ENCODE measurements at places on chromosomes 6 and 20.

- no peak for DNase-seq
Measured at GRCh38 chr6:150528648-150529285, 70.9 kb upstream of the PLEKHG1 start.

- peak; percentile 16 for DNase-seq
Measured at GRCh38 chr6:152404936-152405595, 232.1 kb downstream of the SYNE1 start.

DNA sequence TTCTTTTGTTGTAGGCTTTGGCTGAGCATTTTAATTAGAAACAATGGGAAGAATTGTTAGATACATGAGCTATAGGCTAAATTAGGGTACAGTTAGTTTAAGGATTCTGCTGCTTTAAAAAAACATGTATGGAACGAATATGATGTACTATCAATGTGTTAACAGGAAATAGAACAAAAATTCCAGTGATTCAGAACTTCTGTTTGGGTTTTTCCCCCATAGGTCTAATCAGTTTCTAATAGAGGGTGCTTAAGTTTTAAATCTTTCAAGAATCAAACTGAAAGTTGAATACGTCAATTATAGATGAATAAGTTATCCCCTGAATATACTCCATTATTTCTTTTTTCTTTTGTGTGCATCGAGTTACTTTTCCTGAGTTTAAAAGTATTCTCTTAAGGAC lies 1.9 kb downstream of the TAB2 start:
- peak; percentile 51 for DNase-seq

DNA sequence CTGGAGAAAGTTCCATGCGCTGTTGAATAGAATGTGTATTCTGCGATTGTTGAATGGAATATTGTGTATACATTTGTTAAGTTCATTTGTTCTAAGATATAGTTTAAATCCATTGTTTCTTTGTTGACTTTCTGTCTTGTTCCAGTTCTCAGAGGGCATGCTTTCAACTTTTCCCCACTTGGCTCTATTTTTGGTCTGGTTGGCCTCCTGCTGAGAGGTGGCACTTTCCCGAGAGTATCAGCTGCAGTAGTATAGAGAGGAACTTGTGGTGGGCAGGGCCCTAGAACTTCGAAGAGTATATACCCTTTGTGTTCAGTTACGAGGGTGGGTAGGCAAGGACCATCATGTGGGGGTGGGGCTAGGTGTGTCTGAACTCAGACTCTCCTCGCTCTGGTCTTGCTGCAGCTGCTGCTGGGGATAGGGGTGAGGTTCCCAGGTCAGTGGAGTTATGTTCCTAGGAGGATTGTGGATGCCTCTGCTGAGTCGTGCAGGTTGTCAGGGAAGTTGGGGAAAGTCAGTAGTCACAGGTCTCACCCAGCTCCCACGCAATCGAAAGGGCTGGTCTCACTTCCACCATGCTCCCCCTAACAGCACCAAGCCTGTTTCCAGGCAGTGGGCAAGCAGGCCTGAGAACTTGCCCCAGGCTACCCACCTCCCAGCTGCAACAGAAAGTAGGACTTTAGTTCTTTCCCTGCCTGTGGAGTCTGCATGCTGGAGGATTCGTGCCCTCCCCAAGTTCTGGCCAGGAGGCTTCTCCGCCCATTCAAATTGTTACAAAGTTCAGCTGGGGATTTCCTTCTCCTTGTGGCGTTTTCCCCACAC lies 118.9 kb upstream of the SSTR4 start:
- DNase-seq: no peak

- DNase-seq: no peak
Measured at GRCh38 chr6:27541933-27542297, 69.0 kb upstream of the ZNF184 start.

GRCh38 chr6:84273048-84273809 lies 45.8 kb upstream of the CEP162 start:
- DNase-seq: no peak

GRCh38 chr6:35141007-35141655 lies at the start of gene TCP11:
Gene TCP11, minus strand, starts transcription at chr6:35141339. Its CDS starts 469 bp downstream, at chr6:35140870.
- DNase-seq: no peak

DNA sequence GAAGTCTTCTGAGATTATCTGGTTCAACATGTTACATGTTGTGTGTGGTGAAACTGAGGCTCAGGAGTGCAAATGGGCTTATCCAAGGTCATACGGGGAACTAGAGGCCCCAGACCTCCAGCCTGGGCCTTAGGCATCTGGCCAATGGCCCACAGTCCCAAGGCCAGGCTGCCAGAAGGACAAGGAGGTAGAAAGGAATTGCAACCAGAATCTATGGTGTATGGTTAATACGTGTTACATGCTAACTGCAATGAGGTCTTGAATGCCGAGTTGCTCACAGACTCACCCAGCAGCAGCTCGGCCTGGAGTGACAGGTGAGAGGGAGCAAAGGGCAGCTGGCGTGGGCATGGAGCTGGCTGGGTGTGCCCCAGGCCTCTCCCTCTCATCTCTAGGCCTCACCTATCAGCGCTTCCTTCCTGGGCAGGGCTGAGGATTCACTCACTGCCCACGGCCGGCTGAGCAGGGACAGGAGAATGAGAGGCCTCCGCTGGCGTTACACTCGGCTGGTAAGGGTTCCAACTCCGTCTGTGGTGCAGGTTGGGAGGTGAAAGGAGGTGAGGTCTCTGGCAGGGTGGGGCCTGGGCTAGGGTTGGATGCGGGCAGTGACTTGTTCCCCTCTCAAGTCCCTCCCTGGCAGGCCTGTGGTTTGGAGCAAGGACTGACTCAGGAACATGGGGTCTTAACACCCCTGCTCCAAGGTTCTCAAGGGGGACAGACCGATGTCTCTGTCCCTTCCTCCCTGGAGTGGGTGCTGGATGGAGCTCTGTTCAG lies at the start of gene TLDC2:
TLDC2 (plus strand) TSS at position 437 of the 771 bp plus-strand sequence; CDS start at position 474, 37 bp downstream.
- DNase-seq: no peak

DNA sequence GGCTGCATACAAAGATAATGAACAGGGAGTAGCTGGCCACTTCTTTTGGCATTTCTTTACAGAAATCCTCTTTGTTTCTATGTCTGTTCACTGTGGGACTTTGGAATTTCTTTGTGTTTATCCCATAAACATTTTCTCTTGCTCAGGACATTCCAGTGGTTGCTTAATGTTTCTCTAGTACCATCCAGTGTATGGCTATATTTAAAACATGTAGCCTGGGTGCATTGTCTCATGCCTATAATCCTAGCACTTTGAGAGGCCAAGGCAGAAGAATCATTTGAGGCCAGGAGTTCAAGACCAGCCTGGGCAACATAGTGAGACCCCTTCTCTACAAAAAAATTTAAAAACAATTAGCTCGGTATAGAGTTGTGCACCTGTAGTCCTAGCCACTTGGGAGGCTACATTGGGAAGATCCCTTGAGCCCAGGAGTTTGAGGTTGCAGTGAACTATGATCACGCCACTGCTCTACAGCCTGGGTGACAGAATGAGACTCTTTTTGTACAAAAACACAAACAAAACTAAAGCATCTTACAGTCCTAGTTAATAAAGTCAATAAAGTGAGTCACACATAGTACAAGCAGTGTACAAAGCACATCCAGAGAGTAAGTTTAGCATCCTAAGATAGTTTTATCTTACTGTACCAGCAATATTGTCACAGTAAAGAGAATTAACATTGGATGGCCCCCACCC lies 63.3 kb downstream of the ZFAND3 start:
- DNase-seq: peak; percentile 64

DNA sequence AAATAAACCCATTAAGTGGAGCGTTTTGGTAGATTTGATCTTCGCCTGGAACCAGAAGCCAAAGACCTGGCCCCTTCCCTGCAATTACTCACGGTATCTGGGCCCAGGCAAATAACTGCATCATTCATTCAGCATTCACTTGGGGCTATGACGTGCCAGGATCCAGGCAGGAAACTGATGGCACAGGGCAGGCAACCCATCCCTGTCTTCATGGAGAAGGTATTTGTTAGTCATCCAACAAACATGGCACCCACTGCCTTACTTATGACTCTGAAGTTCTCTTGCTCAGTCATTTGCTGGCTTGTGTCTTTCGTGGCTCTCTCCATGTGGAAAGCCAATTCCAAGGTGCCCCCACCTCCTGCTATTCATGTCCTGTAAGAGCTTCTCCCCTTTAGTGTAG lies 232.4 kb downstream of the BMP7 start:
- DNase-seq: peak; percentile 79

- DNase-seq: no peak
Measured at GRCh38 chr6:31381666-31382065, 21.7 kb upstream of the MICA start.

DNA sequence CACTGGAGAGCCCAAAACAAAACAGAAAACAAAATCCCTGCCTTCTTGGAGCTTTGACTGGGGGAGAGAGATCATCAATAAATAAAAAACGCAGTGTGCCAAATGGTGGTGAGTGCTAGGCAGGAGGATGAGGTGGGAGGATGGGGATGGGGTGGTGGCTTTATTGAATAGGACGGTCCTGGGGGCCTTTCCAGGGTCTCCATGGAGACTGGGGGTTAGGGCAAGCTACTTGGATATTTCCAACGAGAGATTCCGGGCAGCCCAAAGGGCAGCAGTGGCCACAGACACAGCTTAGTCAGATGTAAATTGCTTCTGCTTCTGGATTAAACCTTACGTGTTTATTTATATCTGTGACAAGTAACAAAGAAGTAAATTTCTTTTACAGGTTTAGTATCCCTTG lies 700.1 kb downstream of the QKI start:
- DNase-seq: no peak

- no peak for DNase-seq
Measured at GRCh38 chr20:64162239-64162910, 1.9 kb upstream of the MYT1 start.

DNA sequence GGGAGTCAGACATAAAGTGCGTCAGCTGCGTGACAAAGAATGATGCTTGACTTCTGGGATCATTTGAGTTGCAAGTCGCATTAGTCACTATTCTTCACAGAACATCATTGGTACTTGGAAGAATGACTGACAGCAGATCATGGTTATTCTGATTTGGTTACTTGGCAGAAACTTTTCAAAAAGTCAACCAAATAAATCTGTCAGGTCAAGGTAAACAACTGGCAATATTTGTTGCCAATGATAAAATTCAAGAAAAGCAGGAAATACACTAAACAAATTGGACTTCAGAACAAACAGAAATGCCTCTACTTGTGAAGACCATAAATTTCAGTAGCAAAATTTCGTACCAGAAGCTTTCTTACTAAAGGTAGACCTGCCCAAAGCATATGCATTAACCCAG lies 221.6 kb downstream of the TFAP2A start:
- DNase-seq: no peak

- no peak for DNase-seq
Measured at GRCh38 chr6:37987559-37987958, 168.0 kb downstream of the ZFAND3 start.

DNA sequence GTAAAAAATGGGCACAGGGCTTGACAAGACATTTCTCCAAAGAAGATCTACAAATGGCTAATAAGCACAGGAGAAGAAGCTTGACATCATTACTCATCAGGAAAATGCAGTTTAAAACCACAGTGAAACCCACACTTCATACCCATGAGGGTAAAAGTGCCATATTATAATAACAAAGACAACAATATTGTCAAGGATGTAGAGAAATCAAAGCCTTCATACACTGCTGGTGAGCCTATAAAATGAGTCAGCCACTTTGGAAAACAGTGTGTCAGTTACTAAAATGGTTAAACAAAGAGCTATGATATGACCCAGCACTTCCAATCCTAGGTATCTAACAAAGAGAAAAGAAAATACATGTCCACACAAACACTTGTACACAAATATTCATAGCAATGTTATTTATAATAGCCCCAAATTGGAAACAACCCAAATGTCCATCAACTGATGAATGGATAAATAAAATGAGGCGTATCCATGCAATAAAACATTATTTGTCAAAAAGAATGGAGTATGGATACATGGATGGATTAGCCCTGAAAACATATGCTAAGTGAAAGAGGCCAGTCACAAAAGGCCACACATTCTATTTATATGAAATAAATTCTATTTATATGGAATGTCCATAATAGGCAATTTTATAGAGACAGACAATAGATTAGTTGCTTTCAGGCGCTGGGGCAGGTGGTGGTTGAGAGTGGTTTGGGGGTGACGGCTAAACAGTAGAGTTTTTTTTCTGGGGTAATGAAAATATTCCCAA lies 11.5 kb upstream of the IL20RA start:
- peak; percentile 25 for DNase-seq

DNA sequence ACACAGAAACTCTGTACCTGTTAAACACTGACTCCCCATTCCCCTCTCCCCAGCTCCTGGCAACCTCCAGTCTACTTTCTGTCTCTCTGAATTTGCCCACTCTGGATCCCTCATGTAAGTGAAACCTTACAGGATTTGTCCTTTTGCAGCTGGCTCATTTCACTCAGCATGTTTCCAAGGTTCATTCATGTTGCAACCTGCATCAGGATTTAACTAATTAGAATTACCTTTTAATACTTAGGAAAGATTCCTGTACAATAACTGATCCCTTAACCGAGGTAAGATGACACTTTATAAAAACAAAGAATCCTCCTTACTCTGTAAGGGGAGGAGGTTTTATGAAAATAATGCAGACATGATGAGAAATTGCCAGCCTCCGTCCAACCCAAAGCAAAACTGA lies 113.1 kb upstream of the MTHFD1L start:
- DNase-seq: no peak

GRCh38 chr20:46302106-46302505 lies 6.2 kb downstream of the CDH22 start:
- no peak for DNase-seq

- DNase-seq: no peak
Measured at GRCh38 chr20:2170404-2170803, 68.8 kb downstream of the STK35 start.

DNA sequence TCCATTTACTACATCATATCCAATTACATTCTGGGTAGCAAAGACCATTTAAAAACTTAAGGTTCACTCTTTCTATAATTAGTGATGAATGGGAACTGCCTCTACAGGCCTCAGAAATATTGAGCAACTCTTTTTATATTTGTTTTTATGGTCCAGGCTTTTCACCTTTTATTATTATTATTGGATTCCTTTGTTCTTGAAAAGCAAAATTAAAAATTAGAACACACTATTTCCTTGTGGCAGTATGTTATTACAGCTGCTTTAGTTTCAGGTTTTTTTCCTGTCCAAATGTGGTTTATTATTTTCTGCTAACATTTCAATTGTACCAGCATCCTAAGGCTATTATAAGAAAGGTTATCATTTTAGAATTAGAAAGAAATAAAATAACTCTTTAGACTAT lies 150.1 kb downstream of the FARS2 start:
- DNase-seq: no peak

- peak; percentile 39 for DNase-seq
Measured at GRCh38 chr6:33018904-33019303, 9.5 kb upstream of the HLA-DOA start.

GRCh38 chr20:60365882-60366281 lies 407.7 kb downstream of the CDH26 start:
- no peak for DNase-seq

GRCh38 chr6:40898073-40898472 lies 140.9 kb downstream of the UNC5CL start:
- no peak for DNase-seq
